ENCODE measurements at places on chromosomes 12 and 14.

- DNase-seq: peak; percentile 82
These were observed 12.2 kb downstream of the AGAP2 start for GRCh38 chr12:57726151-57726883.

- no peak for DNase-seq
These were observed 17.0 kb downstream of the SIX1 start for GRCh38 chr14:60632257-60632656.

- no peak for DNase-seq
These were observed 13.3 kb upstream of the ANAPC5 start for GRCh38 chr12:121365416-121366062.

DNA sequence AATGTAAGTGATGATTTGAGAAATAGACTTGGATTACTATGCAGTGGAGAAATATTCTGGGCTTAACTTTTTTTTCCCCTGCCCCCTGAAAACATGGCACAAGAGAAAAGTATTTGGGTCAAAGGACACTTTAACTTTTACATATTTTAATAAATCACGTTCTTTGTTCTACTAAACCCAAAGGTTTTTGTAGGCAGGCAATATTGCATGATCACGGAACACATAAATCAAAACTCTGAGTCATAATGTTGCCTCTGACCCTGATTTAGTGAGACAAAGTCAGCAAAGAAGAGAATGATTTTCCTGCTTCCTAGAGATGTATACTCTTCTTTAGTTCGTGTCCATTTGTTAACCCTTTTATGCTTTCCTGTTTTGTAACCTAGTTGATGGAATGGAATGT is 38.0 kb downstream of the ABCD2 start:
- no peak for DNase-seq

Data from NCI-H774 (cell line).